CD4-positive, alpha-beta T cell treated with Interferon gamma for 1 hour (primary cell): ENCODE measurements at places on chromosomes 12 and 14.

DNA sequence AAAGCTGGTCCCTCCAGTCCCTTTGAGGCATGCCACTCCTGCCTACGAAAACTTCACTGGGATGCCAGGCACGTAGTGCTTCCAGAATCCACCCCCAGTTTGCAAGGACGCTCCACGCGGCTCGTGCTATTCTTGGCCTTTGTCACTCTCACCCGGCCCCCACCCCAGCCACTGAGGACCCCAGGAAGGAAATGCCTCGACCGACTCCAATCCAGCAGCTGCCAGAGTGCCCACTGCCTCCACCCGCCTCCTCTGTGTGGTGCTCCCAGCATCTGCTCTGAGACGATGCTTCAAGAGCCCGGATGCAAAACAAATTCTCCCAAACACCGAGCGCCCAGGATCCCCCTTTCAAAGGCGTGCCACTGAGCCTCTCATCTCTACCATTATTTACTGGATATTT lies 123.9 kb downstream of the RFLNA start:
- DNase-seq = no peak

DNA sequence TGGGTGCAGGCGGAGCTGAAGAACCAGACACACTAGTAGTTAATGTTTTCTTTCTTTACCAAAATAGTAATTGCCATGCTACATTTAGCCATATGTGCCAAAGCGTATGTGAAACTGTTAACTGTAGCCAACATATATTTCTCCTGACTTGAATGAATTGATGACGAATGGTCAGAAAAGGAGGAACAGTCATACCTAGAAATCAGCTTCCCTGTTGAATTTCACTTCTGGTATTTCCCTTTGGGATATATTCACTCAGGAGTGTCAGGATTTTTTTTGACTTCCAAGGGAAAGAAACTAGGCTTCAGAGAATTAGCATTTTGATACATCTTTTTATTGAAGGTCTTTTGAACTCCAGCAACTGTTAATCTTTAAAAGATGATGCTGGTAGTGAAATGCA lies 87.0 kb downstream of the ERC1 start:
- no peak for DNase-seq

DNA sequence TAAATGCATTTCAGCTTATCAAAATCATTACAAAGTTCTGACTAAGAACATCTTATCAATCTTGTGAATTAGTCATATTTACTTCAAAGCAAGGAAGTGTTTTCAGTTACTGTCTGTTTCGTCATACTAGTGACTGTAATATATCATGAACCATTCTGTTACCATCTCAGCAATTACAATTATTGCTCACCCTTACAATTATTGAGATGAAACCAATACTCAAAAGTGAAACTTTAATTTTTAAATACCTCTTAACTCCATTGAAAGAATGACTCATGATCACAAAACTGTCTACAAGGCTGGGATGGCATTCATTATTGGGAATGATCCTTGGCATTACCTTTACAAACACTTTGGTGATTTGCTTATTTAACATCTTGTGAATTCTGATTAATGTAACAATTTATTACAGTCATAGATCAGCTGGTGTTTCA lies 90.3 kb downstream of the RPS6KA5 start:
- no peak for DNase-seq

GRCh38 chr12:119115296-119115905 lies 63.3 kb upstream of the HSPB8 start:
- DNase-seq = no peak

DNA sequence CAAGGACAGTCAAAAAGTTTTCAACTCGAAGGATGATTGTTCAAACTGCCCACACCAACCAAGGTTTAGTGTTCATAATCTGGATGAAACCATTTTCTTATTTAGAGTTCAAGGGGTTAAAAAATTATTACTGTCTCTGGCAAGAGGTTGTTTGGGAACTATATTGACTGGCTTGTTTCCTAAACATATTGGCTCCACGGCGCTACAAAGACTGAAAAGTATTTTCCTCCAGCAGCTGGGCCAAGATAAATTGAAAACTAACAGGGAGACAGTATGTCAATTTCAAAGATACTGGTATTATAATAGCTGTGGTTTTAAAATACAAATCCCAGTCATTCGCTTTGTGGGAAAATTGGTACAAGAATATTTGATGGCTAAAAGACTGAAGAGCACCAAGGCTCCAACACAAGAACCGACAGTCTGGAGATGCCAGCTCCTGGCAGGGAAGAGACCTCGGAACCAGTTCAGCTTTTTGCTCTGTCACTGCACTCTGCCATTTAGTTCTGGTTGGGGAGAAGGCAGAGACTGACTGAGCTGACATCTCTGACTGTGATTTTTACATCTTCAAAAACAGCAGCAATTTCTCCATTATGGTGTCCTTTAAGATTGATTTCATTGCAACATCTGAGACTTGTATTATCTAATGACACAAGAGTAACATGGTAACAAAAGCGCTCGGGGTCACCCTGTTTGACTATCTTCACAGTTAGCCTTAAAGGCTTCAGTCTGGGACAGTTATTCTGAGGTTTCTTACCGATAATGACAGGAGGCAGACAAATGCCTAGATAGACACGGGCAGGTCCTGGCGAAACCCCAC lies 62.0 kb downstream of the ST8SIA1 start:
- no peak for DNase-seq

- DNase-seq = peak; percentile 64
These were observed 69.4 kb upstream of the EVL start for GRCh38 chr14:99995700-99996356.

DNA sequence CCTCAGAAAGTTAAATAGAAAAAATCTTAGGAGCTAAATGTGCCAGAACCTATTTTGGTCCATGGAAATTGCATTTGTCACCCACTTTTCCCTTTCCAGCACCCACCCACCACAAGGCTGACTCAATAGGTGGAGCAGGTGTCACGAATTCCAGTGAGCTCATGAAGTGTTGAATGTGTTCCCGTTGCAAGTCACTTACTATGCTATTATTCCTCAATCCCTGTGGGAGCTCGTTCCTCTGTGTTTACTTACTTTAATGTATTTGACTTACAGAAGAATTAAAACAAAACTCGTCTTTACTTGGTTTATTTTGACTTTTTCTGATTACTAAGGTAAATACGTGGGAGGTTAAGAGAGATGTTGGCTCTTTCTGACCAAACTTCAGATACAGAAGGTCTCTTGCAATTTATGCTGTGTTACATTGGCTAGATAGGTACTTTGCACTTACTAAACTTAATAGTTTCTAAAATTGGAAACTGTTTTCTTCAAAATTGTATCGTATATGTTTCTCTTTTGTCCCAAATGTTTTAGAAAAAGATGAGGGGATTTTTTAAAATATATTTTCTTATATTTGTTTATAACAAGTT lies 269.4 kb upstream of the NOVA1 start:
- DNase-seq = no peak

DNA sequence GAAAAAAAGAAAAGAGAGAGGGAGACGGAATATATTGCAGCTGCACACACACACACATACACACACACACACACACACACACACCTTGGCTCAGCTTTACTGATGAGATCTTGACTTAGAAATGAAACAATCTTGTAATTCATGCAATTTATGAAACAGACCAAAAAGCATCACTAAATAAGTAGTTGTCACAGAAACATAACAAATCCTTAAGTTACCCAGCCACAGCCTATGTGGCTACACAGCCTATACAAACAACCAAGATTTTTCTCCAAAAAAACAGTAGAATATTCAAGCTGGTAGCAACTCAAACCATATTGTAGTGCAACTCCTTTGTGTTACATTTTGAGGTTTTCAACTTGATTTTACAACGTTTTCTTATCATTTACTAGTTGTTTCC lies 37.9 kb upstream of the GNG2 start:
- DNase-seq = no peak

DNA sequence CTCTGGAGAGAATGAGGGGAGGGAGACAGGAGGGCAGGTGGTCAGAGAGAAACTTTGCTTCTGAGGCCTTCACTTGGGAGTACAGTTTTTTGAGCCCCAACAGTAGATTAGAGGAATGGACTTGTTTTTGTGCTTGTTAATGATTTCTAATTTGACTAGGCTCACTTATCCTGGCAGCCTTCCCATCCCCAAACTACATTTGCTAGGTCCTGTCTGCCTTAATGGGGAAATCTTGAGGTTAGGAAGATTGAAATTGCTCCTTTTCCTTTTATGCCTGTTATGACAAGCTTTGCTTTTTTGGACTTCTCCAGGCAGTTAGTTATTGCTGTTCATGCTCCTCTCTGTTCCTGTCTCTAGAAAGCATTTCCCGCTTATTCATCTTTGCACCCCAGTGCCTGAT lies 37.7 kb downstream of the SYNE2 start:
- no peak for DNase-seq
